NCI-H1694 (cell line): ENCODE measurements at places on chromosomes 12 and 14.
A peak's percentile ranks its signal among the peaks of the same experiment; 100 is the strongest.

GRCh38 chr12:121786440-121786825 lies 7.1 kb downstream of the RHOF start:
- DNase-seq: no peak

DNA sequence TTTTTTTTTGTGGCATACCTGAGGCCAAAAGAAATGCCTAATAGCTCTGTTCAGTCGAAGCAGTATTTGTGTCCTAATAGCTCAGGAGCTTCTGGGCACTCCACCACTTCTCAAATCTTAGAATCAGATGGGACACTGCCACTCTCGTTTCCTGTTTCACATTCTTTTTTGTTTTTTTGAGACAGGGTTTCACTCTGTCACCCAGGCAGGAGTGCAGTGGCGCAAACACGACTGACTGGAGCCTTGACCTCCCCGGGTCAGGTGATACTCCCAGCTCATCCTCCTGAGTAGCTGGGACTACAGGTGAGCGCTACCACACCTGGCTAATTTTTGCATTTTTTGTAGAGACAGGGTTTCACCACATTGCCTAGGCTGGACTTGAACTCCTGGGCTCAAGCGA lies 52.7 kb downstream of the SPPL3 start:
- no peak for DNase-seq

GRCh38 chr14:105863296-105864108 lies 337.1 kb downstream of the TMEM121 start:
- no peak for DNase-seq

- DNase-seq: no peak
These were observed 611.0 kb downstream of the CCER1 start for GRCh38 chr12:90343966-90344365.

- no peak for DNase-seq
These were observed 79.6 kb upstream of the IFNG-AS1 start for GRCh38 chr12:67909681-67910080.

DNA sequence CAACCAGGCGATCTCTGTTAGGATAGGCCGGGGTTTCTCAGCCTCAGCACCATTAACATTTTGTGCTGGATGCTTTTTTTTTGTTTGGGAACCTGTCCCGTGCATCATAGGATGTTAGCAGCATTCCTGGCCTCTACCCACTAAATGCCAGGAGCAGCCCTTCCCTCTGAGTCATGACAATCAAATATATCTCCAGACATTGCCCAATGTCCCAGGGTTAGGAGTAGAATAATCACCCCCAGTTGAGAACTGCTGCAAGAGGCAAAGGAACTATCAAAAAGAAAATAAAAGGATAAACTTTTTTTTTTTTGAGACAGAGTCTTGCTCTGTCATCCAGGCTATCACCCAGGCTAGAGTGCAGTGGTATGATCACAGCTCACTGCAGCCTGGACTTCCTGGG lies 76.0 kb downstream of the ACACB start:
- no peak for DNase-seq

DNA sequence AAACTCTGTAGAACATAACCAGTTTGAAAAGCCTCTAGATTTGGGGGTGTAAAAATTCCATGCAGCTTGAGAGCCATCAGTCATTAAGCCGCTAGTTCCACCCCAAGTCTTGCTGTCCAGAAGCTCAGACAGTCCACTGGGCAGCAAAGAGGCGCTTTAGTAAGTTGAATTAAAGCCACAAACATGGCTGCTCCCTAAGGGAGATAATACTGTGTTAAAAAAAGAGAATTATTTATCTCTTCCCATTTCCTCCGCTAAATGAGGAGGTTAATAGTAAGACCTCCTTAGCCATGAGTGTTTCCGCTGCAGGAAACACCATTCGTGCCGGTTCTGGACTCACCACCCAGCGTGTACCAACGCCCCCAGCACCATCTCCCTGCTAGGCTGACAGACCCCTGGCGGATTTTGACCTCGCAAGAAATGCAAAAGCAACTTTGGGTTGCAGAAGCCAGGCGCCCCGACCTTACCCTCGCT lies 536 bp downstream of the TM7SF3 start:
- no peak for DNase-seq

DNA sequence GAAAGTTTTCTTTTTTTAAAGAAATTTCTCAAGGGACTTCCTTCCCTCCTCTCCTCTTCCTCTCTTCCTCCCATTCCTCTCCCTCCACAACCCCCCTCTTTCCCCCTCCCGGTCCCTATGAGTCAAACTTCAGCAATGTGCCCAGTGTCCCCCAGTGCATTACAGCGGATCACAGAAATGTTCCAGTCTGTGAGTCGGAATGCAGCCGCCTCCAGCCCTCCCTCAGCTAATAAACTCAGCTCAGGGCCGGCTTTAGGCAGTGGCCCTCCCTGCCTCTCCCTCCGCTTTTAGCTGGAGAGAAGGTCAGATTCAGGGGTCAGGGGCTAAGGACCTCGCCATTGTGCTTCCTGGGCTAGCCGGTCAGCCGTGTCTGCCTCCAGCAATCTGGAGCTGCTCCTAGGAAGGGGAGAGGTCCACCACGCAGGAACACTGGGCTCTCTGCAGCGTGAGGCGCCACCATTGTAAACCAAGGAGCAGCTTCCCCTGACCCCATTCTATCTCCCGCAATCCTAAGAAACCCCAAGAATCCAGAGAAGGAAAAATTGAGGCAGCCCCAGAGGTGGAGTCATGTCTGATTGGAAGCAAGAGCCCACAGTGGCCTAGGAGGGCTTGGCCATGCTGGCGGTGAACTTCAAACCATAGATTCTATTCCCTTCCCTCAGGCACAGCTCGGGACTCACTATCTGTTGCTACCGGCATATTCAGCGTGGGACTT lies 1.1 kb upstream of the HDAC7 start:
- no peak for DNase-seq

DNA sequence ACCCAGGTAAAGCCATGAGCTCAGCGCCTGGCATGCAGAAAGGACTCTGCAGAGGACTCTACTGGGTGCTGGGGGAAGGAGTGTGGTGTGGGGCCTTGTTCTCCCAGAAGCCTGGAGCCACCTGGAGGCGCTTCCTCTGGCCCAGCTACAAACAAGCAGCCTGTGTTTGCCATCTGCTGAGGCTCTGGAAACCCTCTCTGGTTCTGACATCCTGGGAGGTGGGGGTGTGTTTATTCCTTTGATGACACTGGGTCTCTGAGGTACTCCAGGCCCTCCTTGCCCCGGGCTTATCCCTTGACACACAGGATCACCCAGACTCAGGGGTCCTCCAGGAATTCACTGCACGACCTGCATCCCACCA lies 44.9 kb downstream of the RNF34 start:
- peak; percentile 20 for DNase-seq

- no peak for DNase-seq
These were observed 1.1 kb upstream of the CD9 start for GRCh38 chr12:6198985-6199530.

DNA sequence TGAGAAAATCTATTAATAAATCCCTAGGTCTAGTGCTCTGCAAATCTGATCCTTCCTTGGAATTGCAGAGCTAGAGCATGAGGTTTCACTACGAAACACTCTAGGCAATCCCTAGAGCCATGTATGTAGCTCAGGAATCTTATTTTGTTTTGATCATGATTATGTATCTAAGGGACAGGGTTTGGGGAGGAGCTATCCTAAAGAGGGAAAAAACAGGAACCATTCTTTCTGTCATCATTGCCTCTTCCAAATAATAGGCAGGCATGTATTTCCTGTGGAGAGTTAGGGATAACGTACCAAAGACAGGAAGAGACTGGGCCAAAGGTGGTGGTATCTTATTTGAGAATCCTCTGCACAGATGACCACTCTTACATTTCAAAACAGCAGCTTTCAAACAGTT lies 88.8 kb upstream of the GTF2A1 start:
- no peak for DNase-seq

GRCh38 chr14:60789656-60790055 lies 55.1 kb downstream of the MNAT1 start:
- no peak for DNase-seq

DNA sequence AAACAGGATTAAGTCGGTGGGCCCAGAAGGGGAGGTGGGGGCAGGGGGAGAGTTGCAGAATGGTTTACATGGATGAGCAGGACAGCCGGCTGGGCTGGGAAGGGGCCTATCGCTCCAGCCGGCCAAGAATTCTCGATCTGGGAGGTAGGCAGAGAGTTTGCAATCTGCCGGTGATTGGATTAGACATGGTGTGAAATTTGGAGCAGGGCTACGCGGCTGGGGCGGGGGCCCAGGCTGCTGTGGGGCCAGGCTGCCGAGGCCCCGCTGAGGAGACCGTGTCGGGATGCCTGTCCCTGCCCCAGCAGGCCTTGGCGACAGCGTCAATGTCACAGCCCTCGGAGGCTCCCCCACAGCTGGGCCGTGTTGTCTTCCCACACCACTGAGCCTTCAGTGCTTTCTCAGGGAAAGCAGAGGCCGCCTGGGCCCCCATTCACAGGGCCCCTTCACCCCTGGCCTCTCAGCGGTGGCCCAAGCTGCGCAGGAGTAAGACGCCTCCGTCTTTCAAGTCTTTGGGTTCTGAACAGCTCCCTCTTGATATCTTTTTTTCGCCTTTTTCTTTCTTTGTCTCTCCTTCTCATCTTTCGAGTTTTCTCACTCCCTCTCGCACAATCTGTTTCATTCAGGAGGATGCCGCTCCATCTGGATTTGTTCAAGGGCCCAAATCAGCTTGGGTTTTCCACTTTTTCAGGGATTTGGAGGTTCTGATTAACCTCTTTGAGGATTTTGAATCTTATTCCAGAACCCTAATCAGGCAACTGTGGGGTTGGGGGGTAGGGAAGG lies 117.5 kb upstream of the PARP11 start:
- DNase-seq: no peak

DNA sequence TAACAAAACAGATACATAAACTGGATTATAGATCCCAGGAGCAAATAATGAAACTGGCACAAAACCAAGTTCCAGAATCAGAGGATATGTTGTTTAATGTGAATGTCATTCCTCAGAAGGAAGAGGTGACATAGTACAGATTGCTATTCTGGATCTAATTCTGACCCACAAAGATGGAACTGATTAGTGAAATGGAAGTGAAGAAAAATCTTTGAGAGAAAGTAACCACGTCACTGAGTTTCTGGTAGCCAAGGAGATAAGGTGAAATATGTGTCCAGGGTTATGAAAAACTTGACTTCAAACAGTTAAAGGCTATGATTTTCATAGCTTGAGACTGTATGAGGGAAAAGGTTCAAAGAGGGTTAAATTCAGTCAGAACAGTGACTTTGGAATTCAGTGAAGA lies 8.3 kb downstream of the OR10AD1 start:
- no peak for DNase-seq

DNA sequence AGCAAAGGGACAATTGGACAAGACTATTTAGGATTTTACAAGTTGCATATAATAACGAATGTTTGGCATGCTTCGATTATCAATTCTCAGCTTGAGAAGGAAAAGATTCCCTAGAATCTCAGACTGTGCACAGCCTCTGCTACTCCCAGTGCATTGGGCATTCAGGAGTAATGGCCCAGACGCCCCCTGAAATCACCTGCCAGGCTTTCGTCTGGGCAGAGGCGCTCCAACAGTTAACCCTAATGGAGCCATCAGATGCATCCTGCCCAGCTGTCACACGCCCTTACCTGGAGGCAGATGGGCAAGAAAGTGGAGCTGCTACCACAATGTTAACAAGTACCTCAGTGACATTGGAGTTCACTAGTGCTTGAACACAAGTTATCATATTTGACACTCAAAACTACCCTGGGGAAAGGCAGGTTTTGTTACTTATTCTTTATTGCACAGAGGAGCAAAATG lies 927 bp upstream of the LRP6 start:
- DNase-seq: peak; percentile 13

- no peak for DNase-seq
These were observed 9.1 kb upstream of the SERPINA1 start for GRCh38 chr14:94397289-94398181.

DNA sequence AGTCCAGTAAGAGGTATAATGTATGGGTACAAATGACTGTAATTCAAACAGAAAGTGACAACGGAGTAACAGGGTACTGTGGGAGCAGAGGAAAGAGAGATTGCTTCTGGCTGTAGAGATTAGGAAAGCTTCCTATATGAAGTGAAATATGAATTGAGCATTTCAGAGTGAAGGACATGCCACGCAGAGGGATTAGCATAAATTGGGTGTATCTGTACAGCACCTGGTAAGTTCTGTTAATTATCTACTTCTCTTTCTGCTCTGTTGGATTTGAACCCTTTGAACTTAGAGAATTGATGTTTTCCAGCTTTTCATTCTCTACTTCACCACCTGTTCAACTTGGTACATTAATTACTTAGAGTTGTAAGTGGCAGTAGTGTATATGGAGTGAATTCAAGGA lies 8.8 kb downstream of the STK38L start:
- DNase-seq: no peak

- no peak for DNase-seq
These were observed 8.2 kb downstream of the SIX1 start for GRCh38 chr14:60640859-60641741.

GRCh38 chr12:6563448-6564050 lies 4.5 kb downstream of the NOP2 start:
- peak; percentile 75 for DNase-seq

DNA sequence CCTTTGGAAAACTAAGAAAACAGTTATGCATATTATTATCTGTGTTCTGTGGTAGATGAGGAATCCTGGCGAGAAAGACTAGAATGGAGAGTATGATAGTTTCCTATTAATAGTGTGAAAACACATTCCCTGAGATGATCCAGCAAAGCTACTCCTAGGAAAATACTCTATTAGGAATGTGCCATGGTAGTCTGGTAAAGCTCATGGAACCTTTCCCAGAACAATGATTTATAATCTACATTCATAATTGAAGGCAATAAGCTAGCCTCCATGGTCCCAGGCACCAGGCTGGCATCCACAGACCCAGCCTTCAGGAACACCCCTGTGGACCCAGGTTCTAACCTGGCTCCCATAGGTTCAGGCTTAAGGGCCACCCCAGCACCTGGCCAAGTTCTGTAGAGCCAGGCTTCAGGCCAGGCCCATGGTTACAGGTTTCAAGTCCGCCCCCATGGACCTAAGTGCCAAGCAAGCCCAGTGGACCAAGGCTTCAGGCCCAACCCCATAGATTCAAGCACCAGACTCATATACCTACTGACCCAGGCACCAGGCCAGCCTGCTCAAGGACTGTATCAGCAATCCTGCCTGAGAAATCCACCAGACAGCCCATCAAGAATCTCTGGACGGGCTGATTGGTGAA lies 72.2 kb downstream of the ITPR2 start:
- no peak for DNase-seq

GRCh38 chr14:100669468-100669867 lies 57.2 kb upstream of the DLK1 start:
- DNase-seq: peak; percentile 26

- DNase-seq: no peak
These were observed 180.7 kb downstream of the PHLDA1 start for GRCh38 chr12:75850721-75851462.

DNA sequence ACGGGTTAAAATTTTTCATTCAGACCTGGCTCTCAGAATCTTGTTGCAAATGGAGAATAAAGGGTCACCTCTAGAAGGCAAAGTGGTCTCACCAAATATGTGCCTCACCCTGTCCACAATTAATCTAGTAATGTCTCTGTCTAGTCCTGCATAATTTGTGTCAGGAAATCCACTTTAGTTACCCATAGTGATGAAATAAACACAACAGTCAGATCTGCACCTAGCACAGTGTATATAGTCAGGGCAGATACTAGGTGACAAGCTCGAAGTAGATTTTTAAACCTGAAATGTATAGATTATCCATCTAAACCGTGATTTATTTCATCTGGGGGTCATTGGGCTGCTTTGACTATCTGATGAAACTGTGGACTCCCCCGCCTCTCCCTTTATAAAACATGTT lies 15.9 kb upstream of the FLVCR2 start:
- DNase-seq: no peak

- no peak for DNase-seq
These were observed 112.8 kb downstream of the NAV3 start for GRCh38 chr12:77943466-77943865.

GRCh38 chr12:1949771-1950470 lies 31.5 kb upstream of the CACNA2D4 start:
- DNase-seq: no peak
